ENCODE measurements at places on chromosomes 1 and 21. TPM values are rescaled to one million over a fixed set of nuclear protein-coding genes. Genes with fewer than 3 reads are reported as not detected.
A peak's percentile ranks its signal among the peaks of the same experiment; 100 is the strongest.

The TARDBP gene
- 193 TPM for total RNA-seq

DNA sequence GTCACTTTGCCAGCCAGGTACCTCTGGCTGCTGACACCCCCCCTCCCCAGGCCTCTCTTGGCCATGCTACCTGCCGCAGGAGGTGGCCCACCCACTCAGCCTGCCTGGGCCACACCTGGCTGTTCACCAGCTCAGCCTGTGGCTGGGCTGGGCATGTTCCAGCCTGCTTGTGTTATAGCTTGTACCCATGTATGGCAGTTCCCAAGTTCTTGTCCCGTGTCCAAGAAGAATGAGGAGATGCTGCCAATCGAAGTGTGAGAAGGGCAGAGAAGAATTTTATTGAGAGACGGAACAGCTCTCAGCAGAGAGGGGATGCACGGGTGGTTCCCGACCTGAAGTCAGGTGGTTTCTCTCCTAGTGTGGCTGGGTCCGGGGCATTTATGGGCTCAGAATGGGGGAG, 3.9 kb upstream of the MMEL1 start:
- DNase-seq: no peak

DNA sequence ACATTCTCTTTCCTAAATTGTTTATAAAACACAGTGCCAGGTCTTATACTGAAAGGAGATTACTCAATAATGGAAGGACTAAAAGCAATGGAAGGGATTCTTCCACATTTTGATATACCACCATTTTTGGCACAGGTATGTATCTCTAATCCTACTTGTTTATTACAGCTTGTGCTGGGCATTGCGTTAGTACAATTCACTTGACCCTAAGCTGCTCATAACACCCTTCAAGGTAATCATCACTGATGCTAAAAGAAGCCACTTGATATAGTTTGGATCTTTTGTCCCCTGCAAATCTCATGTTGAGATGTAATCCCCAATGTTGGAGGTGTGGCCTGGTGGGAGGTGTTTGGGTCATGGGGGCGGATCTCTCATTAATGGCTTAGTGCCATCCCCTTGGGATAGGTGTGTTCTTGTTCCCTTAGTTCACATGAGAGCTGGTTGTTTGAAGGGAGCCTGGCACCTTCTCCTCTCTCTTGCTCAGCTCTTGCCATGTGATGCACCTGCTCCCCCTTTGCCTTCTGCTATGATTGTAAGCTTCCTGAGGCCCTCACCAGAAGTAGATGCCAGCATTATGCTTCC, 71.1 kb downstream of the NIBAN1 start:
- DNase-seq: no peak

The RIMS3 gene
- total RNA-seq: 5.5 TPM

DNA sequence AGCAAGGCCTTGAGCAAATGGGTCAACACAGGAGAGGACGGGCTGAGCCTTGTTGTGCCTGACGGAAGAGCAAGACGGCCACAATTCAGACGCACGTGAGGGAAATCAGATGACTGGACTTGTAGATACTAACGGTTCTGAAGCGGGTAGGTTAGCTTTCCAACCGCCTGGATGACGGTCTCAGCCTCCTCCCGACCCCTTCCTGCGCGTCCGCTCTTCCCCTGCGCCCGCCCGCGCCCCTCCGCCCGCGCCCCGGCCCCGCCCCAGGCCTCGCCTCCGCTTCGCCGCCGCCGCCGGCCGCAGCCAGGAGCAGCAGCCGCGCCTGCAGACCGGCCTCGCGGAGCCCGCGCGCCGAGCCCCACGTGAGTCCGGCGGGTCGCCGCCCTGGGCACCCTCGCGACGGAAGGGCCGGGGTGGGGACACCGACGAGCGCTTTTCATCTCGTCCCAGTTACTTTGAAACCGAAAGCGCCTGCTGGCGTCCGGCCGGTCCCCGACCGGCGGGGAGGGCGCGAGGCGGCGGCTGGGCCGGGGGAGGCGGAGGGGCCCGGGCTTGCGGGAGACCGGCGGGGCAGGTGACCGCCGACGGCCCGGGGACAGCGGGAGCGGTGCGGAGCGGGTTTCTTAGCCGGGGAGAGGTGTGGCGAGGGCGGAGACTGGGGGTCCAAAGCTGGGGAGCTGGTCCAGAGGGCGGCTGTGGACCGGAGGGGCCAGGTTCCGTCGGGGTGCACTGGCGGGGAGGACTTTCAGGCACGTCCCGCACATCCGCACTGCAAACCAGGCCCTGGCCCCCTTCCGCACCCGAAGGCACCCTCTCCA, at the start of gene TRAF5:
Gene TRAF5, plus strand, starts transcription at position 306 of the 818 bp plus-strand sequence. CDS start 26,407 bp downstream, outside the sequence.
- DNase-seq: peak; percentile 71

DNA sequence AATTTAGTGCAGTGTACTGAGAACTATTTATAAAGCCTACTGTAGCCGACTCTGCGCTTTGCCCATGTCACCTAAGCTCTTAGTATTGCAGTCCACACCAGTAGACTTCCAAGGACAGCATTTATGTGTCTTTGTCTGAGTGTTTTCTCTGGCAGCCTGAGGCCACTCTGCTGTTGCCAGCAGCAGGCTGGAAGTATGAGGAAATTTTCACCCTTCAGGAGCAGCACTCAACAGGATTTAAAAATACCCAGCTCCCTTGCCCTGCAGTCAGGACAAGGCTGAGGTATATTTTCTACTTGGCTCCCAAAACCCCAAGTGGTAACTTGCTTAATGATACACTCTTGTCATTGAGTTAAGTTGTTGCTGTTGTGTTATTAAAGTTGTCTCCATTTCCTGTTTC, 230.1 kb downstream of the SRGAP2C start:
- DNase-seq: no peak

DNA sequence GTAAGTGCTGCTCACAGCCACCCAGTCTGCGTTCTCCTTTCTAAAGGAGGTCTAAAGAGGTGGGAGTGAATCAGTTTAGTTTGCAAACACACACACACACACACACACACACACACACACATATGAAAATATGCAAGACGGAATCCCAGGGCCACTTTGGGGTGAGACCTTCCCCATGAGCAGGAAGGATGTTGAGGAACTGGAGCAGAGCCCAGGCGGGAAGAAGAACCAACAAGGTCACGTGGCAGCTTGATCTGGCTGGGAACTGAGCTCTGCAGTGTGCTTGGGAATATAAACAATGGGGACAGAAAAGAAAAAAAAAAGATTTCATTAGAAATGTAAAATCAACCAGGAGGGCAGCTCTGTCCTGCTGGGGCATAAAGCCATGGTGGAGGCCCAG, 32.6 kb downstream of the OR2G3 start:
- no peak for DNase-seq

GRCh38 chr1:226664413-226665101, 74.5 kb downstream of the ITPKB start:
- DNase-seq: no peak

DNA sequence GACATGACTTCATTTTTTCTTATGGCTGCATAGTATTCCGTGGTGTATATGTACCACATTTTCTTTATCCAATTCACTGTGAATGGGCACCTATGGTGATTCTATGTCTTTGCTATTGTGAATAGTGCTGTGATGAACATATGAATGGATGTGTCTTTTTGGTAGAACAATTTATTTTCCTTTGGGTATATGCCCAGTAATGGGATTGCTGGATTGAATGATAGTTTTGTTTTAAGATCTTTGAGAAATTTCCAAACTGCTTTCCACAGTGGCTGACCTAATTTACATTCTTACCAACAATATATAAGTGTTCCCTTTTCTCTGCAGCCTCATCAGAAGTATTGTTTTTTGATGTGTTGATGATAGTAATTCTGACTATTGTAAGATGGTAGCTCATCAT, 361.7 kb upstream of the SGIP1 start:
- no peak for DNase-seq

- no peak for DNase-seq
These were observed 10.4 kb downstream of the COP1 start for GRCh38 chr1:176196728-176197127.

DNA sequence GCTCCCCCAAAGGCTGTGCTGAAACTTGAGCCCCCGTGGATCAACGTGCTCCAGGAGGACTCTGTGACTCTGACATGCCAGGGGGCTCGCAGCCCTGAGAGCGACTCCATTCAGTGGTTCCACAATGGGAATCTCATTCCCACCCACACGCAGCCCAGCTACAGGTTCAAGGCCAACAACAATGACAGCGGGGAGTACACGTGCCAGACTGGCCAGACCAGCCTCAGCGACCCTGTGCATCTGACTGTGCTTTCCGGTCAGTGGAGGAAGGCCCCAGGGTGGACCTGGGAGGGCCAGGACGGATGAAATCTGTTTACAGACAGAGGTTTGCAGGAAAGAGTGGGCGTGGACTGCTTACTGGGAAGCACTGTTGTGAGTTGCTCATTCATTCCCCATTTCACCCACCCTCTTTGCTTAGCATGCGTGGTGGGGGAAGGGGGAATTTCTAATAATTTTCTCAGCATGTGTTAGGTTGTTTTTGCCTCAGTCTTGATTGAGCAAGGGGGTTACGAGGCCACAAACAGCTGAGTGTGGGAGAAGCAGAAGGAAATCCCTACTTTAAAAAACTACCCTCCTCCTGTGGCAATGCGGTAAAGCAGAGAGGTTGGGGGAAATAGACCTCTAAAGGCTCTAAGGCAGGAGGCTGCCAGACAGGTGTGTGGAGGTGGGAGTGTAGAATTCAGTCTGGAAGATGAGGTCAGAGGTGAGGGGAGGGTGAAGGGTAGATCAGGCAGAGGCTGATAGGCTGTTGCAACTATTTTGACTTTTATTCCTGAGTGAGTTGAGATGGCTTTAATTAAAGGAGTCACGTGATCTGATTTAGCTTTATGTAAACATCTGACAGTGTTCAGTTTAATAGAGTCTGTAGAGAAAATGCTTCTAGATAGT, 1.3 kb downstream of the FCGR2A start:
- no peak for DNase-seq

The NPR1 gene
- total RNA-seq: 0.59 TPM

The TMPRSS3 gene
- not detected for total RNA-seq

DNA sequence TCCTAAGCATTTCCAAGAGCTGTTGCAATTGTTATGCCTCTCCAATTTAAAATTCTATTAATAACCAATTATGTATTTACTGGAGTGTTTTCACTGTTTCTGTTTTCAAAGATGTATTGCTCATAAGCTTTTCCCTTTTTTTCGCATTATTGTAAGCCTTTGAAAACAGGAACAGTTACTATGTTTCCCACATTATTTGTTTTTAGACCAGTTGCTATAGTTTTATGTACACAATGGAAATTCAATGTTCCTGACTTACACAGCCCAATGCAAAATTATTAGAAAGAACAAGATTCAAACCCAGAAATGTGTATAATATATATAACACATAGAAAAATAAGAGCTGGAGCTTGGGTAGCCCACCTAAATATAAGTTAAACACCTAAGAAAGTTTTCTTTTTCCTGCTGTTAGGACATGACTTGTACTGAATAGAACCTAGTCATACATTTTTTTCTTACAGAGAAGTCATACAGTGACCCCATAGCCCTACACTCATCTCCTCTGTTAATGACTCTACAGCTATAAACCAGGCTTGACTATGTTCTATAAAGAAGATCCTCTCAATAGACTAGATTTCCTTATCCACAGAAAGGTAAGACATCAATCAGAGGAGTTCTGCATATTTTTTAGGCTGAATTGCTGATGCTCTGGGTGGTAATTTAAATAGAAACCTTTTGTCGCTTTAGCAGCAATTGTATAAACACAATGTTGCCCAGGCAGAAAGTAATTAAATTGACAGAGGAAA, 299.6 kb downstream of the USH2A start:
- DNase-seq: no peak

The OR14K1 gene
- total RNA-seq: not detected

GRCh38 chr1:85502171-85502570, 37.2 kb upstream of the DDAH1 start:
- DNase-seq: no peak

- DNase-seq: no peak
These were observed 998 bp upstream of the SPAG17 start for GRCh38 chr1:118186026-118186425.

- DNase-seq: no peak
These were observed 151.6 kb downstream of the TOMM20 start for GRCh38 chr1:234976861-234977680.

DNA sequence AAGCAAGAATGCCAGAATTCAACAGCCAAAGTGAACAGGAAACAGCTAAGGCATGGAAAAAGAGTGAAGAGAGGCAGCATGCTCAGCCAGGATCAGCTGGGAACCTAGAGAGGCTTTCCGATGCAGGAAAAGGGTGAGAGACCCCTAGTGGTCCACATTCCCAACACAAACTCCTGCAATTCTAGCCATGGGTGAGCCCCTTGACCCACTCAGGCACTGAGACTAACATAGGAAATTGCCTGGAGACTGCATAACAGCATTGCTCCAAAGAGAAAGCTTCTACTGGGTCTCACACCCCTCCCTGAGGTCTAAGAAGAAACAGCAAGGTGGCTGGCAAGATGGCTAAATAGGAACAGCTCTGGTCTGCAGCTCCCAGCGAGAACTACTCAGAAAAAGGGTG, 123.2 kb downstream of the LHX8 start:
- DNase-seq: no peak

The IL20 gene
- not detected for total RNA-seq

- no peak for DNase-seq
These were observed 25.4 kb downstream of the ZNF362 start for GRCh38 chr1:33281554-33282303.

The IRF6 gene
- 0.42 TPM for total RNA-seq

- no peak for DNase-seq
These were observed 8.4 kb downstream of the PDE9A start for GRCh38 chr21:42661688-42662429.

DNA sequence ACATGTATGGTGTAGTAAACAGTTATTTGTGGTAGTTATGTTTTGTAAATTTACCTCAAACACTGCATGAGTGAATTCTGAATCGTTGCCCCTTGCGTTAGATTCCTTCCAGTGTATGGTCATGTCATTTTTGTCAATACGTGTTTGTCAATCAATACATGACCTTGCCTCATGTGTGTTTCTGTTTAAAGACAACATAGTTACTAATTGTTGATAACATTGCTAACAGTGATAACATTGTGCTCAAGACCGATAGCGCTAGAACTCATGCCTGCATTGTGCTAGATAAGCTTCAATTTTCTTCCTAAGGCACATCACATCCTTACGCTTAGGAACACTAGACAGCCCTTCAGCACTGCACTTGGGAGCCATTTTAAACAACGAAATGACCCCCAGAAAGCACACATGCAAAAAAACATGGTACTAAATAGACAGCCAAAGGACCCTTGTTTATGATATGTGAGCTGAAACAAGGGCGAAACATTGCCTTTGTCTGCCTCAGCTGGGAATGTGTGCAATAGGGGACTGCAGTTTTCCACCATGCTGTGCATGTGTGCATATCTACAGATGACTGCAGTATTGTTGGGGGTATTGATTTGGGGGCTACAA, 37.3 kb downstream of the MRPS6 start:
- no peak for DNase-seq

DNA sequence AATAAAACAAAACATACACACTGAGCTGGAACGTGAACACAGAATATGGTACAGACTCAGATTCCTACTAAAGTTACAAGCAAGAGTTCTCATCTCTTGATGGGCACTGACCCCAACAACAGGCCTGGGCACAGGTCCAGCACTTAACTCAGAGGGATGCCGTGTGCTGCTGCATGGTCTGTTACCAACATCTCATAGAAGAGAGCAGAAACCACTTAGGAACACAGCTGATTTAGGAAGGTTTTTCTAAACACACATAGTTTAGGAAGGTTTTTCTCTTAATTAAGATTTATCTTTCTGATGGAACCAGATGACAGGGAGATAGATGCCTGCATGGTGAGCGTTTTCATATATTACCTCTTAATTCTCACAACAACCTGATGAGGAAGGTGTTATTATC, 1.5 kb downstream of the GCLM start:
- no peak for DNase-seq

The CFAP74 gene
- total RNA-seq: not detected

GRCh38 chr1:218436346-218436745, 91.2 kb downstream of the TGFB2 start:
- no peak for DNase-seq

- DNase-seq: no peak
These were observed 295.4 kb downstream of the AGBL4 start for GRCh38 chr1:49728377-49728776.
